ENCODE measurements at places on chromosomes 12 and 14.
A peak's percentile ranks its signal among the peaks of the same experiment; 100 is the strongest.

DNA sequence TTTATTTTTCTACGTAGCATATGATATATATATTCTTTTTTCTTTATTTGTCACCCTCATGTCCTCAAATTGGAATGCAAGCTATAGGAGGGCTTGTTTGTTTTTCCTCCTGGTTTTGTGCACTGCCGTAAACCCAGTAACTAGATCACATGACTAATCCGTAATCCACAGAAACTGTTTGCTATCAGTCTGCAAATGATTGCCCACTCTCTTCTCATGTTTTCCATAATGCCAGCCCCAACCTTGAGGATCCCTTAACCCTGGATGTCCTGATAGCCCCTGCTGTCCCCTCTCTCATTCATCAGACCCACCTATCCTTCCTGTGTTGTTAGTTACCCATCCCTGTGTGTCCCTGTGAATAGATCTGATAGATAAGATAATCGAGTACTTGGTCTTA lies 94.0 kb downstream of the TSPAN9 start:
- DNase-seq: no peak

GRCh38 chr14:50489851-50490250 lies 42.5 kb downstream of the MAP4K5 start:
- DNase-seq: no peak

GRCh38 chr14:64405295-64405694 lies 17.1 kb downstream of the MTHFD1 start:
- no peak for DNase-seq

- no peak for DNase-seq
These were observed at the start of gene MYL2 for GRCh38 chr12:110920324-110920910. Gene MYL2 (minus strand): TSS chr12:110920579. CDS start chr12:110920529, 50 bp downstream.

DNA sequence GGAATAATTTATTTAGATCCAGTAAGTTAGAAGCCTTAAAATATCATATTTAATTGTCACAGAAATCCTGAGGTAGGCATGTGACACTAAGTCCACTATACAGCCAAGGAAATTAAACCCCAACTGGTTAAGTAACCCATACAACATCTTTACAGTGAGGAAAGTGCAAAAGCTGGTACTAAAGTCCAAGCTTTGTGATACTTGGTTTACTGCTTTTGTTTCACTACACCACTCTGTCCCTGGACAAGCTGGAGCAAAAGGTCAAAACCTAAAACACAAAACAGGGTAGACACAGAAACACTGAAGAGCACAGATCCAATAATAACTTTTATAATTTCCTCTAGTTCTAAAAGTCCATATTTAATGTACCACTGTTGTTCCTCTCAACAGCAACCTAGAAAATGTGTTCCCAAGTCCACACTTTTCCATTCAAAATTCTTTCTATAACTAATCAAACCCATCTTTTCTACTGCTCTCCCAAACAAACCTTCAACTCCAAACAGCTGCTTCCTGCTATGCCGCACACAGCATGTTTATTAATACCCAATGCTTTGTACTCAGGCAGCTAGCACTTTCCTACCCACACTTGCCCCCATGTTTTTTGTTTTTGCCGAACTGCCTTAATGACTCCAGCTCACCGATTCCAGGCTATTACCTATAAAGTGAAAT lies 90.9 kb downstream of the MED13L start:
- no peak for DNase-seq

DNA sequence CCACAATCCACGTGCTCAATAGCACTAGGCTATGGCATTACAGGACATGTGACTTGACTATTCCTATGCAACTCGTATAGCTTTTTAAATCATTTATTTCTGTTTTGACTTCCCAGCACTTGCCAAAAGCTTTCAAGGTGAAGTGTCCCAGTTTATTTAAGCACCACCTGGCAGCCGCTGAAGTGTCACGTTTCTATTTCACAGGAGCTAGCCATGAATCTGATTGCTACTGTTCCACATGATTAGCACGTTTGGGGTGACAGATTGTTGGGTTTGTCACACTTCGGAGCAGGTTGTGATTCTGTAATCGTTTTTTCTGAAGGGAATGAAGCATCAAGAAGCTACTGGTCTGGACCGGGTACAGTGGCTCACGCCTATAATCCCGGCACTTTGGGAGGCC lies 39.9 kb upstream of the BICDL1 start:
- no peak for DNase-seq

DNA sequence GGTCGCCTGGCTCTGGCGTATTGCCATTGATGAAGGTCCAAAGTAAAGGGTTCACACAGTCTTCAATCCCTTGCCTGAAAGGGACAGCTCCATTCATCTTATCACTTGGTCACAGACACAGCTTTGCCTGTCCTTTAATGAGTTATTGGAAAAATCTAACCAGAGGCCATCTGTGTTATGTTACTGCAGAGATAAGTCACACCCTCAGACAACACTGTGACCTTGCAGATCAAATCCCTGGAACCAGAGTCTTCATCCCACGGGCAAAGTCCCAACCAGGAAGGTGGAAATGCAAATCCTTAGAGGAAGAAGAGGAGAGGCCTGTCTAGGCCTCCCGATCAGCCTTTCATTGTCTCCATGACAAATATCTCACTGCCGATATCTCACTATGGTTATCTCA lies 68.3 kb upstream of the SCN8A start:
- DNase-seq: no peak

- DNase-seq: no peak
These were observed 915.3 kb downstream of the VRK1 start for GRCh38 chr14:97712471-97712870.

DNA sequence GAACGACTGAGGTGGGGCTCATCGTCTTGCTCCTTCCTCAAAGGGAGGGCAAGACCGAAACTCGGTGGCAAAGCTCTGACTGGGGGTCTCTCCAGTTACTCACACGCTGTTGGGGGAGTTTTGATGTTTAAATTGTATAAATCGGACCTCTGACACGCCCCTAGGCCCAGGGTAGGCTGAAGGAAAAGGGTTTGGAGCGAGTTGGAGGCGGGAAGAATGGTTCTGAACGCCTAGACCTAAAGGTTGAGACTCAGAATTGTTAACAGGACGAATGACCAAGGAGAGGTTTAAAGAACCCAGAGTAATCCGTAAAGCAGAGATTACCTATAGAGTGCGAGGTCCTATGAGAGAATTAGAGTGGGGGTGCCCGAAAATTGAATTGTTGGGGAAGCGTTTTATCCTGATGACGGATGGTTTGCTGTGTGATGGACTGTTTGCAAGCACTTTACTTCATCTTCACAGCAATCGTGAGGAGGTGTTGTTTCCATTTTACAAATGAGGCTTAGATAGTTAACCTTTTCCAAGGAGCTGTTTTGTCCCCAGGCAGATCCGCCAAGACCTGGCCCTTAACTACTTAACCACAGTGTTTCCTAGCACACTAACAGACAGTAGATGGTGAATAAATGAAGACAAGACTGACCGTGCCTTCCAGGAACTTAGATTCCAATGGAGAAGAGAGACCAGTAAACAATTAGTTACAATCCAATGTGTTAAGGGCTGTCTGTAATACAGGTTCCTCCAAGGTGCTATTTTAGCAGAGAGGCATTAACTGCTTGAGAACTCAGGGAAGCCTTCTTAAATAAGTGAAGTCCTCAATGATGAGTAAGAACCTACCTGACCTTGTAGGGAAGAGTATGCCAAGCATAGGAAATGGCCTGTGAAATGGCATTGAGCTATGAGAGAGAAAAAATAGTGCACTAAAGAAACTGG lies 929 bp upstream of the UBE2N start:
- no peak for DNase-seq

DNA sequence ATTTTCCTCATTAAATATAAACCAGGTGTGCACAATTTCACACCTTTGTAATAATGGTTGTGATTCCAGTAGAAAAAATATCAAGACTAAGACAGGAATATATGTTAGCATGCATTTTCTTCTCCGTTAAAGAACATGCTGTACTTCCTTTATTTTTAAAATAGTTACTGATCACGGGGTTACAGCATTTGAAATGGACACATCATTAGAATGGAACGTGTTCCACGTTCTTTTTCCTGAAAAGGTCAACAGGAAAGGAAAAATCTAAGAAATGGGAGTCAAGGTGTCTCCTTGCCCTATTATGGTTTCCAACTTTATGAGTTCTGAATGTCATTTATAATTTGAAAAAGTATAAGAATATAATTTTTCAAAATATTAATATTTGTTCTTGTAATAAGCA lies 1325.7 kb downstream of the SLC16A7 start:
- DNase-seq: no peak

DNA sequence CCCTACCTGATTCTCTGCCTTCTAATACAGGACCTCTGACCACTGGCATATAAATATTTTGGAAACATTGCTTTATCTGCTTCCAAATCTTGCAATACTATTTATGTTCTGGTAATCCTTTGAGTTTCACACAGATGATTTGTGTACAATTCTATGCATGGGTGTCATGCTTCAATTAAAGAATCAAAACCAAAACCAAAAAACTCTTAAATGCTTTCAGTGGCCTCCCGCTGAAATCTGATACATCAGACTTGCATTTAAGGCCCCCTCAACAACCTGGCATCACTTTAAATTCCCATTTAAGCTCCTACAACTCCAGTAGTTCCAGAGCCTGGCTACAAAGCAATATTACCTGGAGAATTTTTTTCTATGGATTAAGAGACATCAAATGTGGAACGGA lies 221.7 kb upstream of the NAV3 start:
- no peak for DNase-seq

DNA sequence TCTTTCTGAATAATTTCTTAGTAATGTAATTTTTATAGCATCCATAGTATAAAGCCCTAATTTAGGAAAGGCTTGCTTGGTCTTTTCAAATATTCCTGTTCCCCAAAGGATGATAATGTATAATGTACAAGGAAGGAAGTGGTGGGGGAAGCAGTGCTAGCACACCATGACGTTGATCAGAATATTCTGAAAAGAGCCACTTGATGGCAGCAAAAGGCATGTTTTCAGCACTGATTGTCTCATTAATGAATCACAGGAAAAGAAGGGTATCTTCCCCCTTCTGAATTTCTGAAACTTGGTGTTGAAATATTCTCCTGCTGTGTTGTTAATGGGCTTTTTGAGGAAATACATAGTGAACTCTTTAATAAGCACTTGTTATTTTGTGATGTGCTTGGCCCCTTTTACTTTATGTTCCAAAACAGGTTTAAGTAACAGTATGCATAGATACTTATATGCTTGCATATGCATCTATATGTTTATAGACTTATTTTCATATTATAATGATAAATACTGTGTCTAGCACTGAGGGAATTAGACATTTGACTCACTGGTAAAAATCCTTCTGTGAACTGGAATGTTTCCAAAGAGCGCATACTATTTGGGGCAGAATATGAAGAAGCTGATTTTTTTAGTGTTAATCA lies 122.0 kb downstream of the TMEM117 start:
- DNase-seq: peak; percentile 34

DNA sequence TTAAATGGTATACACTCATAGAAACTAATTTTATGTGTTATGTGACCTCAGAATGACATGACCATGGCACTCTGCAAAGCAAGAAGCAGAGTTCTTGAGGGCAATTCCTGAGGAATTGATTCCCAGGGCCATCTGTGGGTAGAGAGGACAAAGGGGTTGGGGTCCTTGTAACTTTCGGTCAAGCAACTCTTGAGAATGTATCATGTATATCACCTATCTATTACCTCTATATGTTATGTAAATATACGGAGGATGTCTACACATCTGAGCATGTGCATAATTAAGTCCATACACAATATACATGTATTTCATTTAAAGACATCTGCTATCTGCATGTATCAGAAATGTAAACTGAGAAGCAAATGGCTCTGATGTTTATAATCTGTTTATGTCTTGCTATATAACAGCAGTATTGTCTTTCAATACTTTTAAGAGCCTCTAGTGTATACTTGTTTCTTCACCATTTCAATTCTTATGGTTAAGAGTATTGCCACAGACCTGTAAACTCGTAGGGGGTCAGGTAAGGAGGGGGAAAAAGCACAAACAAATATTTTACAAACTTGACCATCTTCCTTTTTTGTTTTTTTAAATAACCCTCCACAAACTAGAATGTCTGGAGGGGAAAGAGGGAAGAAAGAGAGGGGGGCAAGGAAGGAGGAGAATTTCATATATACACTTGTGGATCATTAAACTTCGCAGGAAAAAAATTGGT lies 4.5 kb downstream of the FOXA1 start:
- no peak for DNase-seq

DNA sequence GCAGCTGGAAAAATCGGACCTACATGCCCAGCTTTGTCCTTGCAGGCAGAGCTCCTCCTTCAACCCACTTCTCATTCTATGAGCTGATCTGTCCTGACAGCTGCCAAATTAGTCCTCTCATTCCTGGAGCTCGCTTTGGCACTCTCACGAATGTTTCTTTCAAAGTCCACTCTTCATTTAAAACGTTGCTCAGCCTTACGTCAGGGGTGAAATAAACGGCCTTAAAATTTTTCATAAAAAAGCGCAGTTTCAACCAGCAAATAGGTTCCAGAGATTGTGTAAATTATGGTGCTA lies 120.9 kb upstream of the HIF1A start:
- DNase-seq: no peak

DNA sequence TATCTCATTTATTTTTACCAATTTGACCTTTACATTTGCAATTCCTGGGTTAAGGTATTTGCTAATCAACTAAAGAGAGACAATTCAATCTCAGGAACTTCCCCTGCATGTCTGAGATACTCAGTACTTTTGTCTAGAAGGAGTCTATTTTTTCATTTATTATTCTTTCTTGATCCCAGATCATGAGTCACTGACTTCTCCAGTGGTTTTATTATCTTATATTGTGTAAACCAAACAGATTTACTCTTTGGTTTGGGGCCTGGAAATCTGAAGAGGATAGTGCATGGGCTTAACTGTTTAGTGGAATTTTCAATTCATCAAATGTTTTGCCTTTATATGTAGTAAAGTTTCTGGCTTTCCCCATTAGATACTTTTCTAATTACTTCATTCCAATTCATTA lies 185.4 kb downstream of the ALG10B start:
- DNase-seq: no peak

- DNase-seq: peak; percentile 13
These were observed 82.0 kb downstream of the CATSPERB start for GRCh38 chr14:91649930-91650329.

DNA sequence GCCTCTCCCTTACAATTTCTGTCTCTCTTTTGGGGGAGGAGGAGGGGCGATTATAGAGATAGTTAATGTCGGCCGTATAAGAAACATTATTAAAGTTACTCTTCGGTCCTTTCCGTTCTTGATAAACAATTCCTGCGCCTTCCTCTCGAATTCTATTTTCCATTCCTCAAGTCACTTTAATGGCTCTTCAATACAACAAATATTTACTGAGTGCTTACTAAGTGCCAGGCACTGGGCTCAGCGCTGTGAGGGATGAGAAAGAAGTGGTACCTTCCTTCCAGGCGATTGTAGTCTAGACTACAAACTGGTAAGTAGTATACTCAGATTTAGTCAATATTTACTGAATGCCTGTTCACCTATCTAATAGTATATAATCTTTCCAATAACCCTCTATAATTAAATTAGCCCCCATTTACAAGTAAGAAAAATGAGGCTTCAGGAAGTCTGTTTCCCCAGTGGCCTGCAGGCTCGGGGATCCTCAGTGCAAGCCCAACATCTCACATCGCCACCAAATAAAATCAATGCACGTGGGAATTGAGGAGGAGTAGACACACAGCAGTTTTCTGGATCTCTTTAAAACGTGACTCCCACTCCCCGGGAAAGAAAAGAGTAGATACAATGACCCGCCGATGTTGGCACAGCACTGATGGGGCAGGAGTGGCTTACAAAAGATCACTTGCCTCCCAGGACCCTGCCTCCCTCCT lies 589 bp upstream of the ZNF219 start:
- DNase-seq: no peak

- no peak for DNase-seq
These were observed 7.5 kb upstream of the TSPAN9 start for GRCh38 chr12:3069714-3070113.

Data from forelimb muscle (tissue), 1 donor.